ENCODE measurements at places on chromosomes 1 and 21.

DNA sequence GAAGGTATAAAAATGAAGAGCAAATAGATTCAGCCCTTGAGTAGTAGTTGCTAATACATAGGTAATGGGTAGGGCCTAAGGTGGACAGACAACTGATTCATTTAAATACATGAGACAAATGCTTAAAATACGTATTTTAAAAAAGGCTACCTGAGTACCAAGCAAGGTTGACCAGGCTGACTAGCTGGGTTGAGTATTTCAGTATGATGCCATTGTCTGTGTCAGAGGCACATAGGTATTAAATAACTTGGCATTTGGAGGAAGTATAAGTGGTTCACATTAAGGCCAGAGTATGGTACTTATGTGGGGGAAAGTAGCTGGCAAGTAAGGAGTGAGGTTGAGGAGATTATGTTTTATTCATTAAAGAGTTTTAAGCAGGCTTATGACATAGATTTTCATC, 19.4 kb downstream of the NEK7 start:
- no peak for DNase-seq

DNA sequence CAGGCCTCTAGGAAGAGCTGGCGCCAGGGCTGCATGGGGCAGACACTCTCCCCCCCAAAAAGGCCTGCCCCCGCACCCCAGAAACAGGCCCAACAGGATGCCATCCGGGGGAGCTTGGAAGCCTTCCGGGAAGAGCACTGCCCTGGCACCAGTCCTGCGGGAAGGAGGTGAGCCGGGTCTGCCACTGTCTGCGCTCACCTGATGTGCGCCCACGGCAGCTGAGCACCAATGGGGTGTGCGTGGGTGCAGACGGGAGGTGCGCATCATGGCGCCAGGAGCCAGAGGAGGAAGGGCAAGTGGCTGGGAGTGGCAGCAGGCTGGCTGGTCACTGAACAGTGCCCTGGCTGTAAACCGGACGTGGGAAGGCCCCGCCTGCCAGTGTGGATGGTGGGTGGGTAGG, 73.6 kb downstream of the CASZ1 start:
- no peak for DNase-seq

DNA sequence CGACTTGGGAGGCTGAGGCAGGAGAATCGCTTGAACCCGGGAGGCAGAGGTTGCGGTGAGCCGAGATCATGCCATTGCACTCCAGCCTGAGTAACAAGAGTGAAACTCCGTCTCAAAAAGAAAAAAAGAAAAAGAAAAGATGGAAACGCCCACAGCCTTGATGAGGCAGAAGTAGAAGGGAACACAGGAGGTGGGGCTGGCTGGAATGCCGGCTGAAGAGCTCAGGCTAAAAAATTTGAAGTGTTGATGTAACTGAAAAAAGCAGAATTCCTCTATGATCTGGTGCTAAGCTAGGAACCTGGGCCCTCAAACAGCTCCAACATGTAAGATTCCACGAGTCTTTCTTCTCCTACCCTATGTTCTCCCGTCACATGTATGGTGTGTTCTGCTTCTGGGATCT, 53.6 kb downstream of the SLC66A1 start:
- DNase-seq = no peak

DNA sequence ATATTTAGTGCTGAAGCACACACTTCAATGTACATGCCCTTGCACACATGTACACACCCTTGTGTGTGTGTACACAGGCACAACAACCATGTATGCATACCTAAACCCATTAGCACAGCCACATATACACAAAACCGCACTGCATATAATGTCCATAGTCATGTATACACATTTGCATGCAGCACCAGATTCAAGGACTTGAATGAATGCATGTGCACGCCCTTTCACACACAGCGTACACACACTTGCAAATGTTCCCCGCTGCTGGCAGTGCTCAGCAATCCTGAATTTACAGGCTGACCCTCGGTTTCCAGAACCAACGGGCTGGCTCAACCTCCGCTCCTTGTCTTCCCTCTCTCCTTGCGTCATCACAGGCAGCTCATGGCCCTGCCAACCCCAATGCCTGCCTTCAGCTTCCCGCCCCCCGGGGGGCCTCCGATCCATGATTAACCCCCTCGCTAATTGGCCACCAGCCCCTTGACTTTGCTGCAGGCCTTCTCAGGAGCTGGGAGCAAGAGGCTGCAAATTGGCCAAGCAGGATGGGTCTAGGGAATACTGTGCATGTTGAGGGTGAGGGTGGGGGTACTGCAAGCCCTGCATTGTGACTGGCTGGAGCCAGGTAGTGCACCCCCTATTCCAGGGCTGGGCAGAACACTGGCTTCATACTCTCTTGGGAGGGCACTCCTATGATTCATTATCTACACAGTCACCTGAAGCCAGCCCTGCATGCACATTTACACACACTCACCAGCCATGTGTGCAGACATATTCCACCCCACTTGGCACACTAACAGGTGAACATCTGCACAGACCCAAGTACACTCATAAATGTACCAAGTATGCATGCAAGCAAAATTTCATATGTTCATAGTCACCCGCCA, 7.9 kb downstream of the GPR3 start:
- DNase-seq = no peak

DNA sequence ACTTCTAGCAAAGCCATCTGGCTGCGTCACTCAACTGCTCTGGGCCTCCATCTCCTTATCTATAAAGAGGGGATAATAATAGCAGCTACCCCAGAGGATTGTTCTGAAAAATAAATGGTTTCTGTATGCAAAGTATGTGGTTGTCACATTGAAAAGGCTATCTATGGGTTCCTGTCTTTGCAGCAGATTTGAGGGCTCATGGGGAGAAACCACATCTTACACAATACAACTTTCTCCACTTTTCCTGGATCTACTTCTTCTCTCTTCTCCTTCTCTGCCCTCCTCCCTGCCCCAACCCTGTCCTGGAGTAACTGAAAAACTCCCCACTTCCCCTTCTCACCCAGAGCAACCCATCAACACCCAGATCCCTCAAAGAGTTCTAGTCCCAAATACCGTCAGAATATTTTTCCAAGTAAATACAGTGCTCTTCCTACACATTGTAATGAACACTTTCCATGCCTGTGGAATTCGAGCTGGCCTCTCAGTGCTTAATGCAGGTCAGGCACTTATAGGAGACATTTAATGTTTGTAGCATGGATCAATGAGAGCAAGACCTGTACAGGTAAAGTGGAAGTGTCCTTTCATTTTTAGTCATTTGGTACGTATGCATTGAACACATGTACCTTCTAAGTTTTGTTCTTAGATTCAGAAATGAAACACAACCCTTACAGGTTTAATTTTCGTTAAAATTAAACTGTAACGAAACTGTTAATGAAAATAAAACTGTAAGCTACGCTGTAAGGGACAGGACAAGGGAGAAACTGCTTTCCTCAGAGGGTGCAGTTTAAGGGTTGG, 131.9 kb downstream of the AK5 start:
- no peak for DNase-seq
